Esophagus squamous epithelium (tissue), 5 donors: ENCODE measurements at places on chromosomes 11 and 22. TPM values are rescaled to one million over a fixed set of nuclear protein-coding genes. Genes with fewer than 3 reads are reported as not detected.

DNA sequence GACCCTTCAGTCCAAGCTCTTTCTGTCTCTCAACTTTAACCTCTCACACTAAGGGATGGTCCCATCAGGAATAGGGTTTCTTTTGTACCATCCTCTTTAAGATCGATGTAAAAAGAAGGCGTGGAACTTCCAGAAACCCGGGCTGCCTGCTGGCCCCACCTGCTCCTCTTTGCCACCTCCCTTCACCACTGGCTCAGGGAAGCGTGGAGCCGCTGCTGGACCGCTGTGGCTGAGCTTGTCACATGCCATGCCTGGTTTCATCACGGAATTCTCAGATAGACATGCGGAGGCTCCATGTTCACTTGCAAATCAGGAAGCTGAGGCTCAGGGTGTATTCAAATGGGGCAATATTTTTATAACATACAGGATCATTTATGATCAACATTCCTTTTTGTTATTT is 399.7 kb downstream of the BRD1 start:
- no peak for DNase-seq

DNA sequence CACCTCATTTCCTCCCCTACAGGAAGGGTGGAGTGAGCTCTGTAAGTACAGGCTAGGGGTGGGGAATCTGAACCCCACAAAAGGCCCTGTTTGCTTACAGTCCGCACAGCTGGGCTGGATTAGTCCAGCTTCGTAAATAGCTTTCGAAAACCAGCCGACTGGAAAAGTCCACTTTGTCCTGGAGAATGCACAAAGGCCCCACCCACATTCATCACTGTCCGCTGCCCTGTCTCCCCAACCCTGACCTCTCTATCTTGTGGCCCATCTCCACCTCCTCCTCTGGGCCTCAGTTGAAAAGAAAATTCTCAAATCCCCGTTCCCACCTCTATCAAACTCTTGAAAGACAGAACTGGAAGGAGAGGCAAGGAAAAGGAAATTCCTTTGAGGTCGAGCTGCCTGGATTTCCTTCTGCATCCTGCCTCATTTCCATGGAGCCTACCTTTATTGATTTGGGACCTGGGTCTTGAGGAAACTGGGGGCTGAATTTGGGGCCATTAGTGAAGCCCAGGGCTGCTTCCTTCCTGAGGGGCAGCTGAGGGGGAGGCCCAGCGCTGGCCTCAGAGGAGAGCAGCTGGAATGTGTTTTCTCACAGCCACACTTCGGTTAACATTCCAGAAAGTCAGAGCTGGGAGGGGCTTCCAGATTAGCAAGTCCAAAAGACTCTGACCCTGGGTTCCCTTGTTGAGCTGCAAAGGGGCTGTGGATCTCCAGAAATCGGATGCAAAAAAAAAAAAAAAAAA is 147.6 kb downstream of the FBXO7 start:
- DNase-seq, result no peak

GRCh38 chr22:33787645-33788456 is 132.4 kb downstream of the LARGE1 start:
- DNase-seq, result no peak

The FAT3 gene
- 0.08 TPM for total RNA-seq

The SLC29A2 gene
- total RNA-seq, result 5.5 TPM

DNA sequence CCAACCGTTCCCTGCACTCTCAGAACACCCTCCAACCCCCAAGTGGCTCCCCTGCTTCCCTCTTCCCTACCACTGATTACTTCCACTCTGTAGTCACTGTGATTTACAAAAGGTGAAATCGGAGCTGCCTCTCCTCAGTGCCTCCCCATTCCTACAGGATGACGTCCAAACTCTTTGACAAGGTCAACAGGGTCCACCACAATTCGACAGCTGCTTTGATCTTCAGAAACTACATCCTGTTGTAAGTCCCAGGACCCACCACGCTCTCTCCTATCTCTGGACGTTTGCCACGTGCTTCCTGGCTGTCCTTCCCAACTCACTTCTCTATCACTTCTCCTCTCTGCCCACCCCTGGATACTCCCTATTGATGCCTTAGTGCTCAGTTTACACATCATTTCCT is 85.0 kb upstream of the EIF3D start:
- DNase-seq, result no peak

The TUBA8 gene
- total RNA-seq, result not detected

- no peak for DNase-seq
These were observed 30.8 kb upstream of the POU2AF1 start for GRCh38 chr11:111409915-111410314.

GRCh38 chr11:68749229-68750123 is 1.8 kb downstream of the TESMIN start:
- no peak for DNase-seq

- no peak for DNase-seq
These were observed 53.6 kb downstream of the BCR start for GRCh38 chr22:23233752-23234408.

GRCh38 chr11:69947793-69948255 is 128.6 kb upstream of the FGF3 start:
- no peak for DNase-seq

GRCh38 chr11:46414466-46414796 is 22.9 kb upstream of the CHRM4 start:
- no peak for DNase-seq

DNA sequence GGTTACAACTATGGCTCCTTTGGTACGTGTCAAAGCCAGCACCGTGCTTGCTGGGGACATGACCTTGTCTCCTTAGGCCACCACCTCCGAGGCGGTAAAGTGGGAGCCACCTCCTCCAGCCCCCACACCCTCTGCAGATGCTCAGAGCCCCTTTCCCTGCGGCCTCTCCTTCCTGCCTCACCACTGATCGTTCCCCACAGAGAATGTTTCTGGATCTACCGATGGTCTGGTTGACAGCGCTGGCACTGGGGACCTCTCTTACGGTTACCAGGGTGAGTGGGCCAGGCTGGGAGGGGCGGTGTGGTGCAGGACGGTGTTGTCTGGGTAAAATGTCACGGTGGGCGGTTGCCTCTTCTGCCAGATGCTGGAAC is 8.9 kb downstream of the SIDT2 start:
- no peak for DNase-seq

DNA sequence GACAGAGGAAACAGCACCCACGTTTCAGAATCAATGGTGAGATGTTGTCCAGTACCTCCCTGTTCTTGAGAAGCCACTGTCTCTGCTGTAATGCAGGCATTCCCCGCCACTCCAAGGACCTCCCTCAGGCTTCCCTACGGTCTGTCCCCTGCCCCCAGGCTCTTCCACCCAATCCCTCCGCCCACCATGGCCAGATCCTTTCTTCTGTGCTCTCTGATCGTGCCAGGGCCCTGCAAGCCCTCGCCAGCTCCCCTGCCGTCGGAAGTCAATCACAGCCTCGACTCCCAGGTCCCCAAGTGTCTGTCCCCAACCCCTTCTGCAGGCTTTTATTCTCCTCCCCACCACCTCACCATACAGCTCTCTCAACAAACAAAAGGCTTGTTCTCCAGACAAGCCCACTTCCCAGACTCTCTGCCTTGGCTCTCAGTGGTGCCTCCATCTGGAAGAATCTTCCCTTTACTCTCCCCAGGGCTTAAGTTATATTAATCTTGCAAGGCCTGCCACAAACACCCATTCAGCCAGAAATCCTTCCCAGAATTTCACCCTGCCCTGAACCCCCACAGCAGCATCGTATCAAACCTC is 13.7 kb downstream of the SCN4B start:
- DNase-seq, result no peak

- no peak for DNase-seq
These were observed 5.4 kb upstream of the CRTAM start for GRCh38 chr11:122832721-122833470.

The PRR33 gene
- total RNA-seq, result not detected
